Kidney glomerular epithelial cell (primary cell): ENCODE measurements at places on chromosomes 7 and 10.
A peak's percentile ranks its signal among the peaks of the same experiment; 100 is the strongest.

- no peak for DNase-seq
Measured at GRCh38 chr7:12596225-12596790, 25.8 kb downstream of the SCIN start.

DNA sequence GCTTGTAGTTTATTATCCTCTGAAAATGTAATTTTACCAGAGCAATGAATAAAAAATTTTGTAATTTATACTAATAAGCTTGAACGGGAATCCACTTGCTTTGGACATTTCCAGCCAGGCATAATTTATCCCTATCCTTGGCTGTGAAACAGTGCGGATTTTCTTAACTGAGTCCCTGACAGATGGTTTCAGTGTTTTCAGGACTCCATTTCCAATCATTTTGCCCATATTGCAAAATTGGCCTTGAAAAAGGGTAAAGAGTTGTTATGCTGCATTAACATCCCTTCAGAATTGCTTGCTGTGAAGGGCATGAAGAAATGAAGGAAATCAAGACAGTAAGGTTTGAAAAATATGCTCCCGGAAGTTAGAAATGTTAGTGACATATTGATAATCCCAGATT, 57.7 kb downstream of the NXPH1 start:
- DNase-seq: no peak

- DNase-seq: no peak
Measured at GRCh38 chr7:38903057-38903456, 5.9 kb downstream of the VPS41 start.

- DNase-seq: no peak
Measured at GRCh38 chr7:4965295-4966022, 6.5 kb upstream of the MMD2 start.

DNA sequence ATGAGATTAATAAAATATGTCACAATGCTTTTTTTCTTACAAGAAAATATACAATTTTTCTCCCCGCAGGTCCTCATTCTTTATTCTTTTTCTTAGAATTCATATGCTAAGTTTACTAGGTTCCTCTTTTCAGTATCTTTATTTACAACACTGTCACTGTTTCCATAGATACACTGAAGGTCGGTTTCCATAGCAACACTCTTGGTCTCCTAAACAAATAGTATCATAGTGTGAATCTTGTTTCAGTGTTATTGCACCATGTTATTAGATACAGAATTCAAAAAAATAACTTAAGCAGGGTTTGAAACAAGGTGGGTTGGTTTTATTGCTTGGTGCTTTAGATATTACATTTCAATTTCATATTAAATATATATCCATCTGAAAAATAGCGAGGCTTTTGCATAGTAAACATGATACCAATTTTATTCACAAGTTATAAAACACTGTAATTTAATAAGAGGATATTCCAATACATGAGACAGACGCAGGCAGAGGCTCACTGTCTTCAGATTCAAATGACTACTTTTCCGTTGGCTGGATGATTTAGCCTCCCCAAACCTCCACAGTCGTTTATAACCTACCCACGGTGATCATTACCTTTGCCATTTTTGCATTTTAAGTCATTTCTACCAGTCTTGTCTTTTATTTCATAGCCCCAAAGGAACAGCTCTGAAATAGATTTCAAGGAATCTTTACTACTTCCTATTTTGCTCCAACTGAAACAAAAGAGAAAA, 88.9 kb upstream of the KLF6 start:
- peak; percentile 52 for DNase-seq

DNA sequence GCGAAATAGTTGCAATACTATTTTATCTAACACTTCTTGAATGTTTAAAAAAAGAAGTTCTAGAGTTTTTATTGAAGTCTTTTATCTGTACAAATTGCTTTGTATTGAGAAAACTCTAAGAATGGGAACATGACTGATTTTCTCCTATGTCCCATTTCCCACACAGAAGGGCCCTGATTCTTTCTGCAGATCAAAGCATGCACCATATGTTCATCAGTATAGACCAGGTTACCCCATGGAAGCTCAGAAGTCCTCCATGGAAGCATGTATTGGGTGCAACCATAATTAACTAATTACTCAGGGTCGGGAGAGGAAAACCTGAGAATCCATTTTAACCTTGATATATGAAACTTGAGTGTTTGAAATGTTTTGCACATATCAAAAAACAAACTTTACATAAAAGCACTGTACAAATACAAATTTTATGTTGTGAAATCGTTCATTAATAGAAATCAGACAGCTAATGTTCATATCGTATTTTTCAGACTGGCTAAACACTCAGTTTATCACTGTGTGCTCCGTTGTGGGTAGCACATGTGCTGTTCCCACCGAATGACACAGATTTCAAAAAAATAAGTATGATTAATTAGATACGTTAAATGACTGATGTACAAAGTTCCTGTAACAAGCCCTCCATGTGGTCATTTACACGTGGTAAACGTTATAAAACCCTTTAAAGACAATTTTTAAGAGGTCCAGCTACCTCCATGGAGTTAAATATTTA, 71.5 kb downstream of the PTF1A start:
- DNase-seq: no peak

DNA sequence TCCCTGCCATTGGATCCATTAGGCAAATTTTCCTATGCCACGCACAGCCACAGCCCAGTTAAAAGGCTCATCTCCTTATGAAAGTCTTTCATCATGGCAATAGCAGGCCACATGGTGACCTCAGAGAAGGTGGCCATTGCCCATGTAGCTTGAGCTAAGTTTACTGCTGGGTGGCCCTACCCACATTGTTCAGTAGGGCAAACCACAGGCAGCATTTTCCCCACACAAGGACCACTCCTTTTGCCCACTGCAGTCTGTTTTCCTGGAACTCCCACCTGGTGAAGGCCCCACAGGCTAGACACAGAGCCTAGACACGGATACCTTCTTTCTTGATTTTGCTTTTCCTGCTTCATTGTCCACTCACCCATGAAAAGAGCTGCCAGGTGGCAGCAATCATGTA, 101.5 kb upstream of the NPVF start:
- DNase-seq: no peak

DNA sequence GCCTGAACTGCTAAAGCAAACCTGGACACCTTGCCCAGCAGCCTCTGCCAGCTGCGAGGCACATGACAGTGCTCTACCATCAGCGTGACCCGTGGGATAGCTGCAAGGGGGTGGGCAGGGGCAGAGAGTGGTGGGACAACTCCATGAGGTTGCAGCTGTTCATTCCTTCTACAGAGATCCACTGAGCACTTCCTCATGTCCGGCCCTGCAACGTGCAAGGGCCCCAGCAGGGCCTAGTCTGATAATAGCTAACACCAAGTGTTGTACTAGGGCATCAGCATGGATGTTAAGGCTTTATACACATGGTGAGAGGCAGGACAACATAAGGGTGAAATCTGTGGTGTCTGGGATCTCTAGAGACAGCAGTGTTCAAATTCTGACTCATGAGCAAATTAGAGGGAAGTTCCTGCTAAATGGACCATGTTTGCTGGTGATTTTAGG, 14.3 kb downstream of the NOD1 start:
- no peak for DNase-seq

GRCh38 chr7:36109013-36109627, 43.9 kb upstream of the EEPD1 start:
- no peak for DNase-seq

GRCh38 chr10:77600640-77601039, 37.0 kb downstream of the KCNMA1 start:
- no peak for DNase-seq

- DNase-seq: no peak
Measured at GRCh38 chr10:34091635-34092195, 723.4 kb downstream of the PARD3 start.

DNA sequence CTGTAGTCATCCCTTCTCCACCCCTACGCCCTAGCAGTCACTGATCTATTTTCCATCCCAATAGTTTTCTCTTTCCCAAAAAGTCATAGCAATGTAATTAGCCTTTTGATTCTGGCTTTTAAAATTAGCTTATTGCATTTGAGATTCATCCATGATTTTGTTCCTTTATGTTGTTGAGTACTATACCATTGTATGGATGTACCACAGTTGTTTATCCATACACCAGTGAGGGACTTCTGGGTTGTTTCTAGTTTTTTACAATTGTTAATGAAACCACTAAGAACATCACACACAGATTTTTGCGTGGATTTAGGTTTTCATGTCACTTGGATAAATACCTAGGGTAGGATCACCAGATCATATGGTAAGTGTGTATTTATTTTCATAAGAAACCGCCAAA, 16.1 kb downstream of the FHIP2A start:
- no peak for DNase-seq

DNA sequence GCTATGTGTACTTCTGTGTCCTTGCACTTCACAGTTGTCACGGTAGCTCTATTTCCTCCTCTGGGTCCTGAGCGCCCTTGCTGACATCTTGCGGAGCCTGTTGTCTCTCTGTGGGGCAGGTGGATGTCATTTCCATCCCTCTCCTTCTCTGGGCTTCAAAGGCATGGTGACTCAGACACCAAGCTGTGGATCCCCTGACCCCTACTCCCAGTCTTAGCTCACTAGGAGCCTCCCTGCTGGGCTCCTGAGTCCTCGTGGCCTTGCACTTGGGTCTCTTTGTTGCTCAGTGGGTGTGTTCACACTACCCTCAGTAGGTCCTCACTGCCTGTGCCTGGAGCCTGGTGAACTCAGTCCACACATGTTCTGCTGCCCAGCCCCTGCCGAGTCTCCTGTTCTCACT, 100.3 kb upstream of the PAX2 start:
- no peak for DNase-seq

DNA sequence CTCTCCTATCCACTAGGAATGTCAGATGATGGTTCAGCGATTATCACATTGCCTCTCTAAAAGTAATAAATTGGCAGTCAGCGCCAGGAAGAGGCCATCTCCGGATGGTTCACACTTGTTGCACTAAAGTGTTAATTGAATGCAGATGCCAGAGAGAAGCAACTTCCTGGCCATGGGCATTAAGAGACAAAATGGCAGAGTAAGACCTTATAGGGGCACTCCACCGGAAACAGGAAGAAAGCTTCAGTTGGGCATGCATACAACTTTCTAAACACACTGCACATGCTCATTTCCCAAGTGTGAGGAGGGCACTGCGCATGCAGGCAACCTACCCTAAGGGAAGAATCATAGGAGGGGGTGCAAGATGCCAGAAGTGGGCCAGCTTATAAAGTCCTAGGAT, 71.7 kb upstream of the AUTS2 start:
- DNase-seq: no peak

GRCh38 chr7:20542594-20542993, 72.9 kb upstream of the ABCB5 start:
- no peak for DNase-seq

DNA sequence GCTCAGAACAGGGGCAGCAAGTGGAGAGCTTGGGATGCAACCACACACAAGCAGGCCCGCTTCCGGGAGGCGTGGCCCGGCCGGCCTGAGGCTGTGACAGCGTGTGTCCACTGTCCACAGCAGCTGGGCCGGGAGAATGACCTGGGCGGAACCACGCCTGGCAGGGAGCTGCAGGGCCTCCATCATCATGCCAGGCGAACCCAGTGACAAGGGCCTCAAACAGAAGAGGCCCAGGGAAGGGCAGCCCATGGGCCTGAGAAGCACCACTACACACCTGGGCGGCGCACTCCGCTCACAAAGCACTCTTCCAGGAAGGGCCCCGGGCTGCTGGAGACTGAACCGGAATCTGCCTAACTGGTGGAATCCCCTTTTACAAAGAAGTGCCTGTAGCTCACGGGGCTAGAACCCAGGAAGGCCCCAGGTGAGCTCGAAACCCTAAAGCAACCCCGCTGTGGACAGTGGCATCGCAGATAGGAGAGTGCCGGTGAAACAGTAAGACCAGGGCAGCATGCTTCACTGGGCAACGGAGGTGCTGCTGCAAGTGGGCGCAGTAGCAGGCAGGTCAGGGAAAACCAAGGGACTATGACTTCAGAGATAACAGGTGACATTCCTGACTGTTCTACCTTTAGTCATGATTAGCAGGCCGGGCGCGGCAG, 66.0 kb downstream of the MAD1L1 start:
- no peak for DNase-seq

DNA sequence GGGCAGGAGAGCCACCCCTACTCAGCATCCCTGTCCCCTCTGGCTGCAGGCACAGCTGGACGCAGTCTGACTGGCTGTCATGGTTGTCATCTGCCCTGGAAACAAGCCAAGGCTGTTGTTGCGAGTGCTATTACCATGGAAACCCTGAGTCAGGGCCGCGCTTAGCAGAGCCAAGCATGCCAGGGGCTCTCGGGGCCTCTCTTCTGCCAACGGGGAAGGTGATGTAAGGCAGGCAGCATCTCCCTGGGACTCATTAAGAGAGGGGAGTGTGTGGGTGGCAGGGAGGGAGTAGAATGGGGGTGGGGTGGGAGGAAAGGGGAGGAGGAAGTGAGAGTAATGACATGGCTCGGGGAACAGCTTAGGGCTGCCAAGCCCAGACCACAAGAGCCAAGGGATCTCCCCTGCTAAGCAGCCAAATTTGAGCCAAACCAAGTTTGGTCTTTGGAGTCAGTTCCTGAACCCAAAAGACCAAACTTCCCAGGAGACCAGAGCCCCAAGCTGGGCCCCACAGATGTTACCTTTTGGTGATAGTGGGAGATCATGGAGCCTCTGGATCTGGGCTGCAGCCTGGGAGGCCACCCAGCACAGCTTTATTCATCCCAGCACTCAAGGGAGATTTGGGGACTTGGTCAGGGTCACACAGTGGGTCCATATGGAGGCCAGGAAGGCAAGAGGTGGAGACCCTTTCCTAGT, 67.6 kb downstream of the TMEM130 start:
- peak; percentile 45 for DNase-seq

DNA sequence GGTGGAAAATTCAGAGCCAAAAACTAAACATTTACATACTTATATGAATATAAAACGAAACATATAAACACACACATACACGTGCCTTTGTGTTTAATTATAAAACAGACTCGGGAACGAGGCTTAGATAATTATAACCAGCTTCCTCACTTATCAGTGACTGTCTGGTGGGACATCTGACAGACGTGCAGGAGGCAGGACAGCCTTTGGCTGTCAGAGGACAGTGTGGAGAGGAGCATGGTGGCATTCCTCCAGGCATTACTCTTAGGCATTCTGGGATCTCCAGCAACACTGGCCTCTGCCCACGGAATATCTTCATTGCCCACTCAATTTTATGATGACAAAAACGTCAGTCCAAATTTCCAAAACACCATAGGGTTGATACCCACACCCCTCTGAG, 262.2 kb upstream of the NFE2L3 start:
- DNase-seq: no peak

- no peak for DNase-seq
Measured at GRCh38 chr7:139452958-139453672, 30.4 kb downstream of the KLRG2 start.

DNA sequence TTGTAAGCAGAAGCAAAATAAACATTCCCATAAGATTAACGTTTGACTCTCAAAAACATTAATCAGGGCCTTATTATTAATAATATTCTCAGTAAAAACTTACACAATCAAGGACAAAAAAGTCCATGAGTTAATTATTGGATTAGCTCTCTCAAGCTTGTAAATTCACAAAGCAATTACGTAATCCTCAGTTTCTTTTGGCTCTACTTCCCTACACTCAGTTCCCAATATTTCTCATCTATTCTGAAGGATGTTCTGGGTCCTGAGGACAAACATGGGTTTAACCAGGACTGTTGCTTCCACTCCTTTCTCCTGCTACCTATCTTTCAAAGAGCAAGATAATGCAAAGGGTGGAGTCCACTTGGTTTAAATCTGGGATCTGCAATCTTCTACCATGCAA, 15.1 kb downstream of the FBXL13 start:
- peak; percentile 27 for DNase-seq
